ENCODE measurements at places on chromosomes 2 and 18.

DNA sequence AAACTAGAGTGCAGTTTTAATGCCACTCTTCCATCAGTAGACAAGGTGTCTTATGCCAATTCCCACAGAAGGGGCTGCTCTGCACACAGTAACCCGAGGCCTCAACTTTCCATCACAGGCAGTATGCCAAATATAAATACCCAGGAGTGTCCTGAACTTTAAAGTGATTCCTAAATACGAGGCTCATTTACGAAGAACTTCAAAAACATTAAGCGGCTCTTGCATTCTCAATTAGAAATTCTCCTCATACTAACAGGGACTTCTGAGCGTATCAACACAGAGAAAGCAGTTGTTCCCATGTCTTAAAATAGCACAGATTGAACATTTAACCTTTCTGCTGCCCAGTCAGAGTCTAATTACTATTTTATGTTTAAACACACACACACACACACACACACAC lies 638.6 kb downstream of the ERBB4 start:
- DNase-seq = no peak

- DNase-seq = no peak
Observed at GRCh38 chr18:3148930-3149535, 70.7 kb downstream of the MYOM1 start.

- no peak for DNase-seq
Observed at GRCh38 chr18:65133610-65134009, 617.2 kb upstream of the CDH7 start.

DNA sequence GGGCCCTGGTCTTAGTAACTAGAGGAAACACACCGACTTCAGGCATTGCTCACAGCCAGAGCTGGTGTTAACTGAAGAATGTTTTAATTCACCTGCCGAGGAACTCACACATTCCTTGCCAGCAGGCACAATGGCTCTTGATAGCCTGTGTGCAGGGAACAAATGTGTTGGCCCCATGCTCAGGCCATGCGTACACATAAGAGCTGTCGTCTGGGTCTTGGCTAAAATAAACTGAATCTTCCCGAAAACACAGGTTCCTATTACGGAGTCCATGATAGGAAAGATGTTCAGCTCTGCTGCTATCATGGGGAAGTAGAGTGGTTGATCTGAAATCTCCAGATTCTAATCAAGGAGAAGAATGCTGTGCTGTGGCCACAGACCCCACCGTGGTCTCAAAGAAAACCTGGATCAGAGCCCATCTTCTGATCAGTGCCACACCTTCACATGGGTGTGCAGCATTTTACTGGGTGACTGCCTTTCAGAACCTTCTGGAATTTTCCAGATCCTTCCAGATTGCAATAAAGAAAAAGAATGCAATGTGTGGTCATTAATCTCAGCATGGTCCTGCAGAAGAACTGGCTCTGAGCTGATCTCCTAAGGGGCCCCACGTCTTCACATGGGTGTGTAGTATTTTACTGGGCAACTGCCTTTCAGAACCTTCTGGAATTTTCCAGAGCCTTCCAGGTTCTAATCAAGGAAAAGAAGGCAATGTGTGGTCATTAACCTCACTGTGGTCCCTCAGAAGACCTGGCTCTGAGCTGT lies 17.2 kb downstream of the MBP start:
- DNase-seq = no peak

DNA sequence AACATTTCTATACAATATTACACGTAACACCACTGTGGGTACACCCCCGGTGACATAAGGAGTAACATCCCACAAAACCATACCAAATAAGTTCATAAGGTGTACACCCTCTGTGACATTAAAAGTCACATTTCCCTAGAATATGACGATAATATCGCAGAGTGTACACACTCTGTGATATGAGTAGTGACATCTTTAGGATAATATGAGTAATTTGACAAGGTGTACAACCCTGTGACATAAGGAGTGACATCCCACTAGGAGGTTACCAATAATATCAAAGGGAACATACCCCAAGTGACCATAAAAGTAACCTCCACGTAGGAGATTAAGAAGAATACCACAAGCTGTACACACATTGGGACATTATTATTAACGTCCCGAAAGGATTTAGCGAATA lies 24.0 kb upstream of the TEX261 start:
- no peak for DNase-seq

DNA sequence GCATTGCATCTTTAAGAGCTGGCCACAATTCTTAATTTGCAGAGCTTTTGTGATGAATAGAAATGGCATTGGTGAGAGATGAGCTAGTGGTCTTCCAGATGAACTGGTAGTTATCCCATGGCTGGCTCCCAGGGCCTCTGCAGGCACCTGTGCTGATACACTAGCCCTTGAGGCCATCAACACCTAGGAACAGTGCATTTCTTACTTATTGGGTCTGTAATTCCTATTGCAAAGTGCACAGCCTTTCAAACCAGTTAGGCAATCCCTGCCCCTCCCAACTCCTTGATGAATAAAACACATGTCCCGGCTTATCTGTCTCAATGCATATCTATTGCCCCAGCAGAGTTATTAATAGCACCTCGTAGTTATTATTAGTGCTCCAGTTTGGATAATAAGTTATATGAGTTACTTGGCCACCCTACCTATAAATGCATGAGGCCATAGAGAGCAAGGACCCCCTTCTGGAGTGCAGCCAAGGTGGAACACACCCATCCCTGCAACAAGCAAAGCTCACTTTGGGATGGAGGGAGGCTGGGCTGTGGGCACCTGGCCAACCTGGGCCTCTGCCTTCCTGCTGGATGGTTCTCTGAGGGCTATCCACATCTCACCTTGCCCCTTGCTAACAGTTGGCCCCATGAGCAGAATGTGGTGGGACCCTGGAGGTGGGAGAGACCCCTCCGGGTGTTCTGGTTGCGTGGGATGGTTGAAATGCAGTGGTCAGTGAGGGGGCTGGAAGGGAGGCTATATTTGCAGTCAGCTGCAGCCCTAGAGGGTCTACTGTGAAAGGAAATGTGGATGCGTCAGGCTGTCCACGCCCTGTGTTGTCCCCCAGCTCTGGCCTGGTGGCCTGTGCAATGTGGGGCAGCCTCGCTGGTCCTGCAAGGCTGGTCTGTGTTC lies 455.9 kb upstream of the HS6ST1 start:
- DNase-seq = no peak

DNA sequence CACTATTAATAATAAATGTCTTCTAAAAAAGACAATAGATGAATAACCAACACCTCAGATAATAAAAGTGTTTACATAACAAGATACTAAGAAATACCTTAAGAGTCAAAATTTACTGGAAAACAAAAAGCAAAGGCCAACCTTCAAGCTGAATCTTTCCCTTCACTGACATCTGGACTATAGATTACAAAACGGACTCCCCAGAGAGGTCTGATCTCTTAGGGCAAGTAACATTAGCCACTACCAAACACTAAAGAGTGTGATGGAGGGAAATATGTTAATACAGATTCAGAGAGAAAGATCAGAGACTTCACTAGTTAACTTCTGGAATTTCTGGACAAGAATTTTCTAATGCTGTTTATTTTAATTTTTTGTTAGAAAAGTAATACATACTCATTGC lies 13.9 kb downstream of the CLASP1 start:
- no peak for DNase-seq
